ENCODE measurements at places on chromosomes 11 and 22.

GRCh38 chr22:39526736-39527171 lies 5.8 kb downstream of the RPS19BP1 start:
- DNase-seq: no peak

GRCh38 chr11:123469089-123469488 lies 39.0 kb downstream of the GRAMD1B start:
- no peak for DNase-seq

DNA sequence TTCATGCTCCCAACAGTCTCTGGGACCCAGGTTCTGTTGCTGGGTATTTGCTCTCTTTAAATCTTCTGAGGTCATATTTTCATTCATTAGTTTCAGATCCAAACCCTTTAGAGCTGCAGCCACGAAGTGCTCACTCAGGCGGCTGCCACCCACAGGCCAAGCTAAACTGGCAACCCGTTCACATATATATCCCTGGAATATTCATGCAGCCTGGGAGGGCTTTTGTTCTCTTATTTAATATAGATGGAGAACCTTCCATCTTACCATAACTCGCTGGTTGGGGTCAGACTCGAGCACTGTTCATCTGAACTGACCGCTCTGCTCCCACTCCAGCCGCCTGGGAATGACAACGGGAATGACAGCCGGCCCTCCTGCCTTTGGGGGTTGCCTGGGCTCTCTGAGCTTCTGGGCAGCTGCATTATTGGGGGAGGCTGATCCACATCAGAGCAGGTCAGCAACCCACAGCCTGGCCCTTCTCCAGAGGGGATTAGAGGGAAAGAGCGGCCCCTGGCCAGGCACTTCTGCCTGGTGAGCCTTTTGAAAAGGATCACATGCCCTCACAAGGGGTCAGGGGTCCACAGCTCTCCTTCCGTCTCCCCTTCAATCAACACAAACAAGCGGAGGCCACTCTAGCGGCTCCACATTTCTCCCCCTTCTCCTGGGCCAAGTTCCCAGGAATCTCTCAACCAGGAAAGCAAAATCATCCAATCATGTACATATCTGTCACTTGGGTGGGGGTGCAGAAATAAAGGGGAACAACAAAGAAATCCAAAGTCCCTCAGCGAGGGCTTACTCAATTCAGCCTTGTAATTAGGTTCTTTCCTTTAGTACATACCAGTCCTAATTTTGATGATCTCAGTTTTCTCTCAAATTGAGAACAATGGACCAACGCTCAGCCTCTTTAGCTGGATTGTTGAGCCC lies 11.8 kb downstream of the TMEM184B start:
- DNase-seq: no peak

DNA sequence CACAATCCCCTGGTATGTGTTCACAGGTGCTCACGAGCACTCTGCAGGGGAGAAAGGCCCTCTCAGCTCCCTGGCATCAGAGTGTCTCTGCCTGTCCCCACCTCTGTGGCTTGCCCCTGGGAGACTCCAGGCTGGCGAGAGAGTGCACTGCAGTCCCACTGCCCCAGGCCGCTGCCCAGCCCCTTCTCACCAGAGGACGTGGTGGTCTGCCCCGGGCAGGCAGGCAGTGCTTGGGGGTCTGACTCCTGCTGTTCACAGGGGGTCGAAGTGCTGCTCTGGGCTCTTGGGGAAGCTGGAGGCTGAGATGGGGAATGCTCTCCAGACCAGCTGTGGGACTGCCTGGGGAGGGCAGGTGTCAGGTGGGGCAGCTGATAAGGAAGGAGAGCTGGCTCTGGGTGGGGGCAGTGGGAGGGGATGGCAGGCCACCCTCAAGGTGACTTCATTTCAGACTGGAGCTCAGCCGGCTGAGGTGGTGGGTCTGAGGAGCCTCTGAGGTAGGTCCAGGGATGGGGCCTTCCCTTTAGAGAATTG lies 151.0 kb upstream of the B3GAT1 start:
- DNase-seq: no peak

DNA sequence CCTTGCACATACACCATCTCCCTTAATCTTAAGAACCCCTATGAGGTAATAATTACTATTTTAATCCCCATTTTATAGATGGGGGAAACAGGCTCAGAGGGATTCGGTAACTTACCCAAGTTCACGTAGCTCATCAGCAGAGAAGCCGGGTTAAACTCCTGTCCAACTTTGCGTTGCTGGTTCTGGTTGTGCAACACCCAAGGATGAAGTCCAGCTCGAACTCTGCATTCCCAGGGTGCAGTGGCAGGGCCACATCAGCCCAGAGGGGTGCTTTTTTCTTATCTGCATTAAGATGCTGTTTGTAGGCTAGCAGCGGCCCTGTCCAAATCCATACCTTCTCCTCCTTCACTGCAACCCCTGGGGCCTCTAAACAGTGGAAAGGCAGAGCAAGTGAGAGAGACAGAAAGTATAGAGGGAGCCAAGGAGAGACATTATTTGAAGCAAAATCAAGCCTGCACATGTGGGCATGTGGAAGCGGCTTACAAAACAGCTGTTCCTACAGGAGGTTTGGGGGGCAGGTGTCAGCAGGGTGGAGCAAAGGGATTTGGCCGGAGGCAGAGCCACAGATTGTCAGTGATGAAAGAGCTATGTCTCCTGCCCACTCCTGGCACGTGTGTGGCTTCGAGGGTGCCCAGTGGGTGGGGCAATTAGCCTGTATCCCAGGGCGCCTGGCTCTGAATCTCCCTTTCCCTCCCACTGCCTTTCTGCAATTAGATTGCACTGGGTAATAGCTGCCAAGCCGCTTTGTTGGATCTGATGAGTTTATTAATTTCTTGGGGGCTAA lies 129.5 kb upstream of the TBCEL start:
- DNase-seq: no peak

- no peak for DNase-seq
These were observed 36.9 kb downstream of the GGTLC2 start for GRCh38 chr22:22681221-22681739.
